ENCODE measurements at places on chromosomes 4 and X. TPM values are rescaled to one million over a fixed set of nuclear protein-coding genes. Genes with fewer than 3 reads are reported as not detected.

The EDNRA gene
- 1.5 TPM for total RNA-seq

GRCh38 chr4:125958519-125958918 lies 643.8 kb downstream of the FAT4 start:
- no peak for DNase-seq

DNA sequence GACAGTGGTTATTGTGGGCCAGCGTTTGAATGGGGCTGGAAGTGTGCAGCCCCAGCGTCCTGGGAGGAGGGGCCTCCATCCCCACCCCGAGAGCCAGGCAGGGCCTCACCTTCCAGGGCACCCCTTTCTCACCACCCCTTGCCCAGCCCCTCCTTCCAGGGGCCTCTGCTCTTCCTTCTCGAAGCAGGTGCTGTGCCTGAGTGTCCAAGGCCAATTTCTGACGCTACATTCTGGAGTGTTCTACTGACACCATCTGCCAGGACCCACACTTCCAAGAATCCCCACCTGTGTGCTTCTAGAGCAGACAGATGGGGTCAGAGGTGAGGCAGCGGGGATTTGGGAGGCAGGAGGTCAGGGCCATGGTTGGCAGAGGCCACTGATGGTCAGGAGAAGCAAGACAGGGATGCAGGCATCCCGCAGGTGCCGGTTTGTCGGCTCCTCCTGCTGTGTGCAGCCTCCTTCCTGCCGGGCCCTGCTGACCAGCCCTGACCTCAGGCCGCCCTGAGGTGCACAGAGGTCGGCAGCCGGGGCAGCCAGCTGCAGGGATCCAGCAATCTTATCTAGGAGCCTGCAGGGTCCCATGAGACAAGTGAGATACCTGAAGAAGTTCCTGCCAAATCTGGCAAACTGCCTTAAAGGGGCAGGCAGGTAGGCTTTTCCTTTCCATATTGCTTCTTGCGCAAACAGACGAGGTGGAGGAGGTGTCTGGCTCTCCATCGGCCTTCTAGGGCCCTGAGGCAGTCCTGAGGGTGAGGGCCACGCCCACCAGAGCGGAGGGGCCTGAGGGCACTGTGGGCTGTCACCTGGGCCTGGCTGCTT lies 18.8 kb downstream of the MSANTD1 start:
- no peak for DNase-seq

DNA sequence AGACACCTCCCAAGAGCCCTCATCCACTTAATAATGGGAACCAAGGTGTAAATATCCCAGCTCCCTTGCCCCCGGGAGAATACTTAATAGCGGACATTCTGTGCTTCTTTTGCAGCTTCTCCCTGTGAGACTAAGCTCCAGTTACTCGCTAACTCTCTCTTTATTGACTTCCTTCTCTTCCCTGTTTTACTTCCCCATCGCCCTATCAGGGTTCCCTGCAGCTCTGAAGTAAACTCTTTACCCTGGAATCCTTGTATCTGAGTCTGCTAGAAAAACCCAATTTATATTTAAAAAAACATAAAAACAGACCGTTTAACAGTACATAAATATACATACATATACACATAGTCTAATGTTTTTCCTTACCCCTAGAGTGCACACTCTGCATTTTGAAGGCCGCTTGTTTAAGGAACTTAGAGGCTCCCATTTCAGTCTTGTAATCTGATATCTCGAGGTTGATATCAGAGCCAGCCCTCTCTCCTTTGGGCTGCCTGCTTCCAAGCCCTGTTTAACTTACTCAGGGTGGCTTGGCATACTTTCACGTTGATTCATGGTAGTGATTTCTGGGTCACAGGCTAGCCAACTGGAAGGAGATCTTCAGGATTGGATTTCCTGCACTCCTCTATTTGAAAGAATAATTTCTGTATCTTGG lies 177.4 kb upstream of the SCML1 start:
- no peak for DNase-seq

GRCh38 chr4:36053930-36054329 lies 190.4 kb downstream of the ARAP2 start:
- no peak for DNase-seq
